ENCODE measurements at places on chromosomes 16 and 17.

DNA sequence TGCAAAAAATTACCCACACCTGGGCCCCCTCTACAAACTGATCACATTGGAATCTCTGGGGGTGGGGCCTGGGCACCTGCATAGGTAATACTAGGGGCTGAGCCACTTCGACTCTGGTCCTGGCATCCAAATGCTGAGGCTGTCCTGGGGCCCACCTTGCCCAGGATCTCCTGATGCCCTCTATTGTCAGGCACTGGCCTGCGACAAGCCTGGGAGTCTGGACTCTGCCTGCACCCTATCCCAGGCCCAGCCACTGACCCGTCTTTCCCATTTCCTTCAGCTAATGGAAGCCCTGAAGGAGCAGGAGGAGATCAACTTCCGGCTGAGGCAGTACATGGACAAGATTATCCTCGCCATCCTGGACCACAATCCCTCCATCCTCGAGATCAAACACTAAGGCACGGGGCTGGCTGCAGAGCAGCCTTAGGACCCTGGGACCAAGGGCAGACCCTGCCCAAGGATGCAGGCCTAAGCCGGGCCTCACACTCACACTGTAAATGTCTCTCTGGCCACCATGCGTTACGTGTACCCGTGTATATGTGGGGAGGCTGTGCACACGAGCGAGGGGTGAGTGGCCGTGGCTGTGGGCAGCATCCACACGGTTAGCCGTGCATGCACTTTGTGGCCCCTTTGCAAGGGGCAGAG lies 140.0 kb downstream of the RAB11FIP4 start:
- DNase-seq: no peak

- no peak for DNase-seq
Observed at GRCh38 chr17:11002417-11002816, 164.5 kb upstream of the PIRT start.

- peak; percentile 37 for DNase-seq
Observed at GRCh38 chr16:1028056-1028455, 44.5 kb upstream of the SSTR5 start.

DNA sequence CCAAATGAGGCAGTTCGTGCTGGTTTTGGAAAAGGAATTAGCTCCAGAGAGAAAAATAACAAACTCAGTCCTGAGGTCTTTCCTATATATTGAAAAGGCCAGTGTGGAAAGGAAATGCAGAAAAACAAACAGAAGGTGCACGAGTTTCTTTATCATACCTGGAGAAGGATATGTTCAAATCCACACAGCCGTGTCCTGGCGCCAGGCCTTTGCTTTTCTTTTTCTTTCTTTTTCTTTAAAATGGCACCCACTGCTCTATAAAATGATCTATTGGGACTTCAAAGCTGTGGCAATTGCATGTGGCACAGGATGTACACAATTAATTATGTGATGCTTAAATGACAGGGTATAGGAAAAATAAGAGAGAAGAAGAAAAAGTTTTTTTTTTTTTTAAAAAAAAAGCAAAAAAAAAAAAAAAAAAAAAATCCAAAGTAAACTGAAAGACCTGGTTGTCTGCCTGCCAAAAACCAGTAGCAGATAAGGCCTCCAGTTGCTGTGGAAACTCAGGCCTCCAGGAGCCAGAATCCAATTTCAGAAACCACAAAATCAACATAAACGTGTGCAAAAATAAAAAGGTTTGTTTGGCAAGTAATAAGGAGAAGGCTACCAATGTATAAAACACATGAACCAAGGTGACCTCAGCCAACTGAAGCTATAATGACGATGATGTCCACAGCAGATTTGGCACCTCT lies 957.6 kb upstream of the SOX9 start:
- DNase-seq: no peak

DNA sequence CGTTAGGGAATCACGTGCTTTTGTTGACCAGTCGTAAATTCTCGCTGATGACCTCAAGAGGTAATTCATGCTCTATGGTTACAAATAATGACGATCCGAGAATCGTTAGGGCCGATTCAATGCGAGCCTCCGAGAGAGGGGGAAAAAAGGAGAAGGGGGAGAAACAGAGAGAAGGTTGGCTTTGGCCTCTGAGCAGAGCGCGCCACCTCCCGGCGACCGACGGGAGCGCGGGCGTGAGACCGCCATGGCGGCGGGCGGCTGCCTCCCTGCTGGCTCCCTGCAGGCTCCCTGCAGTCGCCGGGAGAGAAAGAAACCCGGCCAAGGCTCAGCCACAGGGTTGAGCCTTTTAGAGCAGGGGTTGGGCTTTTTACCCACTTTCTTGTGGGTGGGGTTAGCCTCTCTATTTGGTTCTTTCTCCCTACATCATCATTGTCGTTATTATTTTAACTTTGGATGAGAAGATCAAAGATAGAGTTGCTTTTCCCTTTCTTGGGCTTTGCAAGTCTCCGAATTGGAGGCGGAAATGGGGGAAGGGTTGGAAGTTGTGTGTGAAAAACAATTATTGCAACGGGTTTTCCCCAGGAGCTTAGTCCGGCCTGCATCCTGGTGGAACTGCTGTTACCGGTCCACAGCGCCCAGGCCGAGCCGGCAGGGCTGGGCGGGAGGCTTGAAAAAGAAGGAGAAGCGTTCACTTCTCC lies 410 bp upstream of the HOXB5 start:
- peak; percentile 69 for DNase-seq

- no peak for DNase-seq
Observed at GRCh38 chr16:28062847-28063521, 530 bp downstream of the GSG1L start.

- peak; percentile 51 for DNase-seq
Observed at GRCh38 chr17:28384281-28385036, 13.0 kb downstream of the SARM1 start.

DNA sequence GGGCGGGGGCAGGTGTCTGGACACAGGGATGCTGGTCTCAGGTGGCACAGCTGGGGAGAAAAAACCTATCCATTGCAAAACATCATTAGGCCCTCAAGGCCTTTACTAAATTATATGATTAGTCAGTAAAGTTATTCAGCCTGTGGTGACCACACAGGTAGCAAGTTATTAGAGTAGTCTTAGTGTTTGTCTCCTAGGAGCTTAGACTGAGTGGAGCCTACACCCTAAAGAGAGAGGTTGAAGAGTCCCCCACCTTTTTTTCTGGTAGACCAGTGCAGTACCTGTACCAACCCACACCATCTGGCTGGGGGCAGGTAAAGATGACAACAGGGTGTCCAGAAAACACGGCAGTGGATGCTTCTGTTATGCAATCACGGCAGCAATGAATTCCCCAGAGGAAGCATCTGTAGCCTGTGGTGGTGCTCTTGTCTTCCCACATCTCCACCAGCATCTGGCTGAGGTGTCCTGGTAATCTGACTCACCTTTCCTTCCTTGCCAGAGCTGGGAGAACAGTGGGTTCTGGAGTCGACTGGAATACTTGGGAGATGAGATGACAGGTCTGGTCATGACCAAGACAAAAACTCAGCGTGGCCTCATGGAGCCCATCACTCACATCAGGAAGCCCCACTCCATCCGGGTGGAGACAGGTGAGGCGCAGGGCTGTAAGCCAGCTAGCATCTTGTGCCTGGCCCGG lies 11.0 kb downstream of the MYCBPAP start:
- DNase-seq: peak; percentile 2

GRCh38 chr17:50920891-50921586 lies 54.9 kb upstream of the TOB1 start:
- no peak for DNase-seq

GRCh38 chr16:66695471-66695934 lies 1.0 kb downstream of the CMTM4 start:
- no peak for DNase-seq

- DNase-seq: no peak
Observed at GRCh38 chr17:71287071-71287823, 833.6 kb upstream of the SOX9 start.

- no peak for DNase-seq
Observed at GRCh38 chr16:27761816-27762215, 211.9 kb downstream of the KATNIP start.

GRCh38 chr16:28321700-28322411 lies 29.5 kb downstream of the SBK1 start:
- DNase-seq: no peak

DNA sequence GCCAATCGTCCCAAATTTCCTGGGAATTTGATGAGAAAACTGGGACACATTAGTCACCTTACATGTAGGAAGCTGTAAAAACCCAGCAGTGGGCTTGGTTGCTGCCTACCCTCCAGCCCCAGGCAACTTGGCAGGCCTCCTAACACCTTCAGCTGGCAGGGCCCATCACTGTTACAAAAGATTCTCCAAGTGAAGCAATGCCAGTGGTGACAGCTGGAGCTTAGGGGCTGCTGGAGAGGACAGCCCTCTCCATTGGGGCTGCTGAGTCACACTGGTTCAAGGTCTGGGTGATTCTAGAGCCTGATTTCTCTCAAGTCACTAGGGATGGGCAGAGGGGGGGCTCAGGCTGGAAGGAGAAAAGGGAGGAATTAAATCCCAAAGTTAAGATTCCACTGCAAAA lies 180.6 kb downstream of the COPRS start:
- no peak for DNase-seq

GRCh38 chr16:72210555-72210954 lies 38.6 kb upstream of the PMFBP1 start:
- no peak for DNase-seq

GRCh38 chr17:12180644-12181261 lies 160.1 kb downstream of the MAP2K4 start:
- no peak for DNase-seq

- DNase-seq: no peak
Observed at GRCh38 chr16:10497132-10498101, 83.0 kb downstream of the EMP2 start.

GRCh38 chr16:77570574-77570973 lies 135.7 kb upstream of the ADAMTS18 start:
- DNase-seq: no peak

DNA sequence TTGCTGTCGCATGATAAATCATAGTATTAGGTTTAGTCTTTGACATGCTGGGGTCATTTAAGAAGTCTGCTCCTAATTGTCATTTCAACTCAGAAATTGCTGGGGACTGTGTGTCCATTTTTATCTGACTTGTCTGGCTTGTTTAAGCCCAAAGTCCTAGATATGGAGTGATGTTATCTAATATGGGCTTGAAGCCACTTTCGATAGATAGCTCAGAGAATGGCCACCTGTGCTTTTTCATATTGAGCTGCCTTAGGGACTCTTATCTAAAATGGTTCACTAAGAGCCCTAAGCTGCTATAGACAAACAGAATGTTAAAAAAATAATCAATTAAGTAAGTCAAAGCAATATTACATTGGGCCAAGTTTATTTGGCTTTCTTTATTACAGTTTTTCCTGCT lies 81.6 kb upstream of the CNTNAP4 start:
- no peak for DNase-seq

DNA sequence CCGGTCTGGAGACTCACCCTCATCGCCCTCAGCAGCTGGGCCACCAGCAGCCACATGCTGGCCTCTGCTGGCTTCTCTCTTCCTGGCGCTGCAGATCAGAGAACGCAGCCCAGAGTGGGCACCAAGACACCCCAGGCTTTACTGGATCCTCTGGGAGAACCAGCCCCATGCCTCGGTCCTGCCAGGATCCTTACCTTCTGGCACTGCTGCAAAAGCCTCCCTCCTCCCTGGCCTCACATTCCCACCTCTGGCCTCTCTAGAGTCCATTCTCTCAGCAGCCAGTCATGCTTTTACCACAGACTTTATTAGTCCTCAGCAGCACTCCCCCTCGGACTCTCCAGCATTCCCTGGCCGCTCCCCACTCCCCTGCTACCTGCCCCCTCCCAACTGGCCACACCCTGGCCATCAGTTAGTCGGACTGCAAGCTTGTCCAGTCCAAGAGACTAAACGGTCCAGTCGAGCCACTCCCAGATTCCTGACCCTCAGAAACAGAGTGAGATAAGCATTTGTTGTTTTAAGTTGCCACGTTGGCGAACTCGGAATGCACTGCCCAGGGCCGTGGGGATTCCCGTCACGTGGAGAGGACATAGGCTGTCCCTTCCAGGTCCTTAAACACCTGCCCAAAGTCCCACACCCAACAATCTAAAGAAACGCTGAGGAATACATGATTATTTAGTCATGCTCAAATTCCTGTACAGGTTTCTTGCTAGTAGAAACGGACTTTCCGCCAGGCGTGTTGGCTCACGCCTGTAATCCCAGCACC lies 5.9 kb upstream of the SPG7 start:
- no peak for DNase-seq

GRCh38 chr17:50356892-50357510 lies 11.1 kb downstream of the XYLT2 start:
- no peak for DNase-seq

- DNase-seq: no peak
Observed at GRCh38 chr16:24876231-24876630, 30.5 kb downstream of the SLC5A11 start.

GRCh38 chr17:44774271-44775135 lies 15.7 kb downstream of the ADAM11 start:
- peak; percentile 87 for DNase-seq

GRCh38 chr16:11674001-11674817 lies 6.0 kb downstream of the SNN start:
- no peak for DNase-seq

GRCh38 chr17:49968405-49969133 lies 421 bp upstream of the DLX4 start:
- DNase-seq: peak; percentile 69

- DNase-seq: no peak
Observed at GRCh38 chr17:36127911-36128310, 24.3 kb downstream of the CCL4 start.

- DNase-seq: no peak
Observed at GRCh38 chr16:70473446-70474319, 19.3 kb downstream of the FCSK start.

DNA sequence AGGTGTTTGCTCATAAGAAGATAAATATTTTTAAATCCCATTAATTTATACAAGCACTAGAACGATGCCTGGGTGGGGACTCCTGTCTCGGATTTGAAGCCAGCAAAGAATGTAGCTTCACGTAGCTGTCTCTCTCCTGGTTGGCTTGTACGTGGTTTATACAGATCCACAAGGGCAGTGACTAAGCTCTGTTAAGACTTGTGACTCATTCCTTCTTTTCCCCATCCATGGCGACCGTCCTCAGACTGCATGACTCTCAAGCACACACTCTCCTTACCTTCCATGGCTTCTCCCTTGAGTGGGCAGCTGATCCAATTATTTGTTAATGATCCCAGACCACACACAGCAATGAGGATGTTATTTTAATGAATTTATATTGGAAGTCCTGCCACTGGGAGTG lies 679.7 kb upstream of the SOX9 start:
- no peak for DNase-seq

DNA sequence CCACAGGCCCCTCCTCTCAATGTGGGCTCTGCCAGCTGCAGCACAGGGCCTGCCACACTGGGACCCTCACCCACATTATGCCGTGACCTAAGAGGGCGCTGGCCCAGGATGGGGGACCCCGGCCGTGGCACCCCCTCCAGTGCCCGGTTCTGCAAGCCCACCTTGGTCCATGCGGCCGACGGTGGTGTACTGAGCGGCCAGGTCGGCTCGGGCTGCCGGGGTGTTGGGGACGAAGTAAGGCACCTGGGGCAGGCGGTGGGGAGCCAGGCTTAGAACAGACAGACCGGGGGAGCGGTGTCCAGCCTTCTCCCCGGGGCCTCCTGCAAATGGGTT lies 6.5 kb downstream of the SGSH start:
- DNase-seq: peak; percentile 54

- peak; percentile 77 for DNase-seq
Observed at GRCh38 chr17:81064678-81065475, 29.9 kb downstream of the BAIAP2 start.

Data from right cardiac atrium (tissue), 5 donors.